ENCODE measurements at places on chromosomes 4 and X. TPM values are rescaled to one million over a fixed set of nuclear protein-coding genes. Genes with fewer than 3 reads are reported as not detected.

GRCh38 chr4:73507541-73507940 is 26.0 kb downstream of the AFM start:
- no peak for DNase-seq

GRCh38 chrX:77910108-77910840 is at the start of gene ATP7A:
Gene ATP7A (plus strand): TSS chrX:77910693. CDS start chrX:77971642, 60,949 bp downstream.
- no peak for DNase-seq

DNA sequence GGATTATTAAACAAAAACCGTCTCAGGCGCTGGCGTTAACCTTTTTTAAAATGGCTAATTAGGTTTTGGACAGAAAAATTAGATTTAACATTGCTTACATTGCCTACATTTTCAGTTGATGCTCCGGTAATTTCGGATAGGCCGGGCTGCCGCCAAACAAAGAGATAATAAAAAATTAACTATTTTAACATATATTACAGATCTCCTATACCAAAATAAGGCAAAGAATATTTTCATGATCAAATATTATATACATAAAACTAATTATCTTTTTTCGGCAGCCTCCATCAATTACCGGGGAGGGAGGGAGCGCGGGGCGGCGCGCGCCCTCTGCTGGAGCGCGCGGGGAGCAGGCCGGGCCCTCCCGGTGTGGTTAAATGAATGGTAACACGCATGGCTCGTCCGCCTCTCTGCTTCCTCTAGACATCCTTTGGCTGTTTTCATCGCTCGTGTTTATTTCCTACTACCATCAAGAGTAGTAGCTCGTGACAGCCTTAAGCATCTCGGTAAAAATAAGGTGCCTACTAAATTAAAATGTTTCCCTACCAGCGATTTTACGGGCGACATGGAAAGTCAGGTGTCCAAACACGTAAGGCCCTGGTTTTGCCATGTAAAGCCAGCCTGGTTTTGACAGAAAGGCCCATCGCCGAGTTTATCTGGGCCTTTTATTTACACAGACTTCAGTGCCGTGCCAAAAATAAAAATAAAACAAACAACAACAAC is 52.4 kb upstream of the TMEM33 start:
- no peak for DNase-seq

- DNase-seq: no peak
Measured at GRCh38 chrX:46649421-46650260, 76.1 kb downstream of the CHST7 start.

GRCh38 chr4:87502580-87503238 is 26.5 kb downstream of the SPARCL1 start:
- DNase-seq: no peak

GRCh38 chr4:163591614-163592020 is 97.1 kb downstream of the TMA16 start:
- no peak for DNase-seq

- no peak for DNase-seq
Measured at GRCh38 chr4:142656178-142656577, 189.9 kb downstream of the INPP4B start.

GRCh38 chrX:139211568-139212182 is 318.9 kb upstream of the F9 start:
- DNase-seq: no peak

GRCh38 chr4:163701916-163702315 is 207.4 kb downstream of the TMA16 start:
- DNase-seq: no peak

DNA sequence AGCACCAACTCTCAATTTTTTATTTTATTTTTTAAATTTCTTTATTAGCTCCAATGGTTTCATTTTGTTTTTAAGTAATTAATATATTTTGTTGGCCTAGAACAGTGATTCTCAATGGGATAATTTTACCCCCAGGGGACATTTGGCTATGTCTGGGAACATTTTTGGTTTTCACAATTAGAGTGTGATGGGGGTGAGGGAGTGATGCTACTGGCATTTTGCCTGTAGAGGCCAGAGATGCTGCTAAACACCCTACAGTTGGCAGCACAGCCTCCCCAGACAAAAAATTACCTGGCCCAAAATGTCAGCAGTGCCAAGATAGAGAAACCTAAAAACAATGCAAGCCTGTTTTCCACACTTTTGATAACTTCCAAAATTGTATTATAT is 64.6 kb downstream of the HHIP start:
- no peak for DNase-seq

DNA sequence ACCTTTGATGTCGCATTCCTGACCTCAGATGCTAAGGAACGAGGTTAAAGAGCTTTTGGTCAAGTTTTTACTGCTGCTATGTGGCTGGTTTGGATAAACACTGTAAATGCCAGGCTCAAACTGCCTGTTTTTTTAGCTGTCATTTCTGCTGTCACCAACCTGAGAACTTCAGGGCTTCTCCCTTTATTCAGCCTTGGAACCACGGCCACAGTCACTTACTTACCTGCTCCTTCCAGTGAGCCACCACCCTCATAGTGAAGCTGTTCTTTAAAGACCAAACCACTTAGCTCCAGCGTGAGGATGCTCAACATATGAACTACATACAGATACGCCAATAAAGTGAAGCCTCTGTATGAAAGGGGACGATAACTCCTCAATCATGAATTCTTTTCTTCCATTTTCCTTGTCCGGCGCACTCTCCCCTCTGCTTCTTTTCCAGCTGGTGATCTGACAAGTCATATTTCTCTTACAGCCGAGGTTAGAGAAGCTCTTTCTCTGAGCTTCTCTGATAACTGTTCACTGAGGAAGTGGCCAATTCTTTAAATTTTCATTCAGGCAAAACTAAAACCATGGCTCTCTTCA is 152.8 kb upstream of the ANK2 start:
- DNase-seq: no peak

- no peak for DNase-seq
Measured at GRCh38 chr4:86611757-86612156, 17.6 kb downstream of the PTPN13 start.

- no peak for DNase-seq
Measured at GRCh38 chr4:121472937-121473721, 92.3 kb upstream of the QRFPR start.

GRCh38 chrX:99588936-99589335 is 821.1 kb downstream of the PCDH19 start:
- DNase-seq: no peak

DNA sequence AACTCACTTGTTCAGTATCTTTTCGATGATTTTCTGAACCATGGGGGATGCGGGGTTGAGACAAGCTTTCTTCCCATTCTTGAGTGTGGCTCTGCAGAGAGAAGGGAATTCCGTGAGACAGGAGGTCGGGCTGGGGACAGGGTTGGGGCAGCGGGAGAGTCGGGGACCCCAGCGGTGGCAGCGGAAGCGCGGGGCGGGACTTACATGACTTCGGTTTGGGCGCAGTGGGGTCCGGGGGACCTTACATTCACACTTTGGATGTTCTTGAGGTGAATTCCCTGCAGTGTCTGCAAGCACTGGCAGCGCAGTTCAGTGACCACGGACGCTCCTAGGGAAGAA is 434 bp downstream of the CXCL3 start:
- DNase-seq: peak; percentile 81

DNA sequence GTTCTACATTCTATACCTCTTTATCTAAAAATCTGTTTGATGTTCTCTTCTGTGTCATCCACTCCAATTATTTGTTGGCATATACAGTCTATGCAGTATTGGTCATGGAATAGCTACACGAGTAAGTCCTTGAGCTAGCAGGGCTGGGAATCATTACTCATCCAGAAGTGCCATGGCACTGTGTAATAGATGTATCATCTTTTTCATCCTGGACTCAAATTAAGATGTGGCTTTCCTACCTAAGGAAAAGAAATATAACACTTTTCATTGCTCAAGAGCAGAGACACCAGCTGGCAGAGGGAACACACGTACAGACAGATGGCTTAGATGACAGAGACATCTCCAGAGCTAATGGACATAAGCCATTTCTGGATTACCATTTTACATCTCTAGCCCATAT is 159.8 kb downstream of the FAM13A start:
- DNase-seq: no peak

DNA sequence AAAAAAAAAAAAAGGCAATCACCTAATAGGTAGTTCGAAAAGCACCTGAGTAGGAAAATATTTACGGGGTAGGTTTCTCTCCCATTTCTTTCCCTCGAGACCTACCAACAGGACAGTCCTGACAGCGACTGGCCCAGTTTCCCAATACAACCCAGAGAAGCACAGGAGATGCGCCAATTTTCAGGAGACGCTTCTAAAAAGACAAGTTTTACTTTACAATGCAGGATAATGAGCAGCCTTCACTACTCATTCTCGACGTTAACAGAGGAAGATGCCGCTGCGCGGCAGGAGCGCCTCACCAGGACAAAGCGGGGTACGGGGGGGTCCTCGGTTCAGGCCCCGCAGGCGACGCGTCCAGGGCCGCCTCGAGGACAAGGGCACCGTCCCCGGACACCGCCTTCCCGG is 708 bp downstream of the BCLAF3 start:
- DNase-seq: no peak

DNA sequence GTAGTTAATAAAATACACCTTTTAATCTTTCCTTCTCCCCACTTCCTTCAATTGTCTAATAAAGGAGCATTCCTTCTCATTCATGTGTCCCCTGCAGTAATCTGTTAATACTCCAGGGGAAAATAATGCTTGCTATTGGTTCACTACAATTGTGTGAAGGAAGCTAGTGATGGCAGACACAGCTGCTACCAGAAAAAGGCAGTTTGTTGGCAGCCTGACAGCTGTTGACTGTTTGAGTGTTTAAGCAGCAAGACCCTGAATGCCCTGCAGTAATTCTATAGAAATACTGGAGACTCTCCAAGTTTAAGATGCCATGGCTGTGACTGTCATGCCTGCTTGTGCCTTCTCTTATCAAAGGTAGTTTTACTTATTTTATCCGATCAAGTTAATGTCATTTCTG is 359.5 kb downstream of the C4orf33 start:
- no peak for DNase-seq

DNA sequence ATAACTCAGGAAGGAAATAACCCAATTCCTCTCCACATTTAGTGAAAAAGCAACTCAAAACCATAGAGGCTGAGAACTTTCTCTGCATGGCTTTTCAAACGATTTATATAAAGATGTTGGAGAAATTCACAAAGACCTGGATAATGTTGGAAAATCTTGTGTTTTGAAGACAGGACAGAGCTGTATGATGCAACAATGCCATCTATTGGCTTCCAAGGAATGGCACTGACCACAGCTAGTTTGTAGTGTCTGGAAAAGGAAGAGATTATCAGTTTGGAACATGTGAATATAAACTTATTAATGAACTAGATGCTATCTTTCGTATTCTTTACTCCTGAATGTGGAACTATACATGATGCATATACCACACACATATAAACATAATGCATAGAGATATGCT is 503.6 kb downstream of the IL1RAPL1 start:
- DNase-seq: no peak

DNA sequence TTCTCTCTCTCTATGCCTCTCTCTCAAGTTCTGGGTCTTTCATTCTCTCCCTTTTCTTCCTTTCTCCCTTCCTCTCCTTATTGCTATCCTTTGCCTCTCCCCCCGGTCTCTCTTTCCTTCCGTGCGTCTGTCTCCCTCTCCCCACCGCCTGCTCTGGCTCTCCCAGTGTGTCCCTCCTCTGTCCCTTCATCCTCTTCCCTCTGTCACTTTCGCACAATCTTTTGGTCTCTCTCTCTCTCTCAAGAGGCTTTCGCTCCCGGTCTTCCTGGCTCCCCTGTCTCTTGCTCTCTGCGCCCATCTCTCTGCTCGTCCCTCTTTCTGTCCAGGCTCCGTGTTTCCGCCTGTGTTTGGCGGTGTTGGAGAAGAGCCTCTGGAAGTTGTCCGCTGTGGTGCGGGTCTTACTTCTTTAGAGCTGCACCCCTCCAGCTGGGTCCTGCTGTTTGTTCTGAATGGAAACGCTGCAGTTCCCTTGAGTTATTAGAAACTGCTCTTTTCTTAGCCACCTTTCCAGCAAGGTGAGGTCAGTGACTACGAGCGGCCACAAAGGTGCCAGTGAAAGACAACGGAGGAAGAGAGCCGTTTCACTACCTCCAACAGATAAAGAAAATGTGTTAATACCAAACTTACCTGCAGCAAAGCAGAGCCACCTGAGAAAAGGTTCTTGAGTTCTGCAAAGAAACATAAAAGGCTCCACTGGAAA is 1.1 kb downstream of the BMPR1B start:
- no peak for DNase-seq

GRCh38 chrX:30612250-30612655 is 34.7 kb upstream of the TASL start:
- DNase-seq: no peak

GRCh38 chr4:127622621-127622920 is 10.2 kb upstream of the INTU start:
- DNase-seq: no peak

DNA sequence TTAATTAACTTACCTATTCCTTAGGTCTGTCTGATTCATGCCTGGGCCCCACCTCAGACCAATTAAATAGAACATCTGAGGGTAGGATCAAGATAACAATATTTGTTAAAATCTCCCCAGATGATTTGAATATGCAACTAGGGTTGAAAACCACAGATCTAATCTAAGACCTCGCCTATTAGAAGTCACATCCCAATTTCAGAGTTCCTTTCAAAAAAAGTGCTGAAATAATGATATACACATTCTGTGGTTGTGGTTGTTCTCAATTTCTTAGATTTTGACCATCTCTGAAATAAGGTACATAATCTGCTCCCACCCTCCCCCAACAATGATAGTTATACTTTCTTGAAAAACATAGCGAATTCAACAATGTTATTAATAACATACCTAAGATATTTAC is 27.7 kb downstream of the NIPAL1 start:
- DNase-seq: no peak

DNA sequence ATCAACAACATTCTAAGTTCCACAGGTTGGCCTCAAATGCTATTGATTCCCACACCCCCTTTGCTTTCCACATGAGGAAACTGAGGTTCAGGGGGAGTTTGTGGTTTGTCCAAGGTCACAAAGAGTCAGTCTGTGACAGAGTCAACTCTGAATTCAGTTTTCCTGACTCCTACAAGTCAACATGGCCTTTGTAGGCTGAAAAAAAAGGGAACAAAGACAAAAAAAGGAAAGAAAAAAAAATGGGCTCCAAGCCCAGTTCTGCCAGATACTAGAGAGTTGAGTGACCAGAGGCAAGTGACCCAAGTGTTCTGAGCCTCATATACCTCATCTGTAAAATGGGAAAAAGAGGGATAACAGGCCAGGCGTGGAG is 16.5 kb upstream of the PIM2 start:
- no peak for DNase-seq

GRCh38 chrX:130789793-130790192 is 113.2 kb downstream of the ENOX2 start:
- DNase-seq: no peak

The IL2 gene
- total RNA-seq: not detected

The ZNF718 gene
- 7.1 TPM for total RNA-seq

The TCEAL7 gene
- total RNA-seq: 16.5 TPM

The FGFBP1 gene
- not detected for total RNA-seq

The LAMP2 gene
- 171 TPM for total RNA-seq

The CSAG3 gene
- not detected for total RNA-seq

The ARSJ gene
- 80.9 TPM for total RNA-seq

The TMPRSS11E gene
- not detected for total RNA-seq

The GPR82 gene
- not detected for total RNA-seq

The UGT2B17 gene
- not detected for total RNA-seq

The NEIL3 gene
- 2.5 TPM for total RNA-seq

Measured in chondrocyte (in vitro differentiated cells).